T-helper 2 cell (primary cell): ENCODE measurements at places on chromosomes 5 and 9.
A peak's percentile ranks its signal among the peaks of the same experiment; 100 is the strongest.

GRCh38 chr5:146340260-146341081, 1.8 kb downstream of the POU4F3 start:
- DNase-seq = no peak

DNA sequence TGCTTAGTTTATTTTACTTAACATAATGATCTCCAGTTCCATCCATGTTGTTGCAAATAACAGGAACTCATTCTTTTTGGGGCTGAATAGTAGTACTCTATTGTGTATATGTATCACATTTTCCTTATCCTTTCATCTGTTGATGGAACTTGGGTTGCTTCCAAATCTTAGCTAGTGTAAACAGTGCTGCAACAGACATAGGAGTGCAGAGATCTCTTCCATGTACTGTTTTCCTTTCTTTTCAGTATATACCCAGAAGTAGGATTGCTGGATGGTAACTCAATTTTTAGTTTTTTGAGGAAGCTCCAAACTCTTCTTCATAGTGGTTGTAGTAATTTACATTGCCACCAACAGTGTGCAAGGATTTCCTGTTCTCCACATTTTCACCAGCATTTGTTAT, 138.8 kb upstream of the POC5 start:
- no peak for DNase-seq

DNA sequence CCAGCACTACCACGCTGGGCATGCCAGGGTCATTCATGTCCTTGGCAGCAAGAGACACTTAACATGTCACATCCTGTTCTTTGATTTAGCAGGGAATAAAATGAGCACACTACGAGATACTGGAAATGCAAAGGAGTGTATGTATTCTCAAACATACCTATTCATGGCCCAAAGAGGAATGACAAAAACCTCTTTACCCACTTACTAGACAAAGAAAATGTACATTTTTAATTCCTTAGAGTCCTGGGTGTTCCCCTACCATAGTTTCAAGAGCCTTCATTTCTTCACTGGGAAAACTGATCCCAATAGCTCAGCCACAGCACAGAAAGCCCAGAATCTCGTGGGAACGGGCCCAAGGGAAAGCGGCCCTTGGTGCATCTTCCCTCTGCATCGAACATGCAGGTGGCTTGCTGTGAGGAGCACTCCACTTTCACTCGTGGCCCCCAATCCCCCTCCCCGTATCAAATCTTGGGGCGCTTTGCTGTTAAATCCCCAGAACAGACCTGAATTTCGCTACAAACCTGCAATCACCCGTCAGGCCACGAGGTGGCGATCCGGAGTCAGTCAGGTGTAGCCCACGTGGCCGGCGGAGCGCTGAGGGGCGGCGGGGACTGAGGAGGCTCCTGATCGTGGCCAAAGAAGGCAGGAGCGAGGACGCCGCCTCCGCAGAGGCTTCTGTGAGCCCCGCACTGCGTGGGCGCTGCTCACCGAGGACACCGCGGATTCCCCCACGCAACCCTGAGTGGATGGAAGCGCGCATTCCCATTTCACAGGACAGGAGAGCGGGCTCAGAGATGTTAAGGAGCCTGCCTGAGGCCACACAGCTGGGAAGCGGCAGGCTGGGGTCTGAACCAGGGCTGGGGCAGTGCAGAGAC, 91.4 kb downstream of the LMX1B start:
- DNase-seq = peak; percentile 67

GRCh38 chr9:132638240-132638639, 31.5 kb downstream of the DDX31 start:
- no peak for DNase-seq
